ENCODE measurements at places on chromosomes 16 and 17. TPM values are rescaled to one million over a fixed set of nuclear protein-coding genes. Genes with fewer than 3 reads are reported as not detected.

DNA sequence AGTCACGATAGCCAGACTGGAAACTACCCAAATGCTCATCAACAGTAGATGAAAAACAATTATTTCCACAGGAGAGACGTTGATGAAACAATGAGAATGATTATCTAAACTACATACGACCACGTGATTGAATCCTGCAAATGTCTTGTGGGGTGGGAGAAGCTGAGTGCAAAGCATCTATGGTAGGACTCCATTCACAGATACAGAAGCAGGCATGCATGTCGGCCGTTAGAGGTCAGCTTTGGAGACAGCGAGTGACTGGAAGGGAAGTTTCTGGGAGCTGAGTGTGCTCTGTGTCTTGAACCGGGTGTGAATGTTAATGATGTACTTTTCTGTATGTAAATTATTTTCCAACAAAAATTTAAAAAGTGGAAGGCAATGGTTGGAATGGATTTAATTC lies 71.5 kb upstream of the DNAJA2 start:
- no peak for DNase-seq

DNA sequence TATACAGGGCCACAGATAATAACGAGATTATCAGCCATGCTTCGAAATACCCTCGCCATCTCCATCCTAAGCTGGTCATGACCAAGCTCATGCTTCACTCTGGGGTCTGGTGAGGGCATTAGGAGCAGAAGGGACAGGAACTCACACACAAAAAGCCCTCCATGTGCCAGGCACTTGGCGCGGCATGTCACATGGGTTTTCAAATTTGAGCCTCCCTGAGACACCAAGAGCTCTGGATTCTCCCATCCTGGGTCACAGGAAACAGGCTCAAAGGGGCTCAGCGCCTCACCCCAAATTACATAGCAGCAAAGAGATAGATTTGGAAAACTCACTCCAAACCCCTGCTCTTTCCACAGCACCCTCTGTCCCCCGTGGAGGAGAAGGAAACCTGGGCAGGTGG lies 239.5 kb downstream of the GSG1L start:
- DNase-seq: no peak

DNA sequence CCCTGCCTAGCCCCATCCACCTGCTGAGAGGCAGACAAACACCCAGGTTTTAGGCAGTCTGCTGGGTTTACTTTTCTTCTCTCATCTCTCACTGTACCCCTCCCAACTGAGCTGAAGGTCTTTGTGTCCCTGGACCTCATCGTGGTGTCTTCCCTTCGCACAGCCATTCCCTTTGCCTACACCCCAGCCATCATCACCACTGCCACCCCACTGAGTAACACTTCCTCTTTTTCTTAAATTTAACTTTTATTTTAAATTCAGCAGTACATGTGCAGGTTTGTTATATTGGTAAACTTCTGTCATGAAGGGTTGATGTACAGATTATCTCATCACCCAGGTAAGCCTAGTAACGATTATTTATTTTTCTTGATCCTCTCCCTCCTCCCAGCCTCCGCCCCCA lies 188.3 kb upstream of the MON1B start:
- DNase-seq: no peak

DNA sequence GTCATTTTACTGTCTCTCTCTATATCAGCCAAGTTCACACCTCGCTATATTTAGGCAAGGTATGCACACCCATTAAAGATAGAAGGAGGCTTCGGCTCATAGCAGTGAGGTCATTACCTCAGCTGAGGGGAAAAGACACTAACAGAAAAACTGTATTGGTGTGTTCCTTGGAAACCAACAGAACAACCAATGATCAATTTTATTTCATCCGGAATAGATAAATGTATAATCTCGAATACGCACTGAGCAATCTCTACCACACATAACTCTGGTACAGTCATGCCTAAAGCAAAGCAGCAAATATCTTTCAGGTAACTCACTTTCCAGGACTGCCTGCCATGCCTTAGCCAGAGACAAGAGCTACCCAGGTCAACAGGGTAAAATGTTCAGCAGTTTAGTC lies 109.9 kb upstream of the CORO6 start:
- no peak for DNase-seq

DNA sequence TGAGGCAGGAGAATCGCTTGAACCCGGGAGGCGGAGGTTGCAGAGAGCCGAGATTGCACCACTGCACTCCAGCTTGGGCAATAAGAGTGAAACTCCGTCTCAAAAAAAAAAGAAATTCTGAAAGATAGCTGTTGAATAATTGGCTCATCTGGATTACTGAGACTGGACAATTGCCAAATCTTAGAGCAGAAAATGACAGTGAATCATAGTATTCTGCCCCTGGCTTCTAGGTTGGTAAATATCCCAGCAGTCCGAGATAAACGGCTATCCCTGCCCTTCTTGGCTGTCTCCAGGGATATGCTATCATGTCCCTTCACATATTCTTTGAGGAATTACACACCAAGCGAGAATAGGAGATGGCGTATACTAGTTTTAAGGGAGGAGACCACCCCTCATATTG lies 35.5 kb upstream of the METTL16 start:
- DNase-seq: no peak

GRCh38 chr17:53942898-53943297 lies 120.2 kb downstream of the KIF2B start:
- DNase-seq: no peak

- no peak for DNase-seq
Observed at GRCh38 chr17:59327981-59328290, 3.5 kb upstream of the YPEL2 start.

DNA sequence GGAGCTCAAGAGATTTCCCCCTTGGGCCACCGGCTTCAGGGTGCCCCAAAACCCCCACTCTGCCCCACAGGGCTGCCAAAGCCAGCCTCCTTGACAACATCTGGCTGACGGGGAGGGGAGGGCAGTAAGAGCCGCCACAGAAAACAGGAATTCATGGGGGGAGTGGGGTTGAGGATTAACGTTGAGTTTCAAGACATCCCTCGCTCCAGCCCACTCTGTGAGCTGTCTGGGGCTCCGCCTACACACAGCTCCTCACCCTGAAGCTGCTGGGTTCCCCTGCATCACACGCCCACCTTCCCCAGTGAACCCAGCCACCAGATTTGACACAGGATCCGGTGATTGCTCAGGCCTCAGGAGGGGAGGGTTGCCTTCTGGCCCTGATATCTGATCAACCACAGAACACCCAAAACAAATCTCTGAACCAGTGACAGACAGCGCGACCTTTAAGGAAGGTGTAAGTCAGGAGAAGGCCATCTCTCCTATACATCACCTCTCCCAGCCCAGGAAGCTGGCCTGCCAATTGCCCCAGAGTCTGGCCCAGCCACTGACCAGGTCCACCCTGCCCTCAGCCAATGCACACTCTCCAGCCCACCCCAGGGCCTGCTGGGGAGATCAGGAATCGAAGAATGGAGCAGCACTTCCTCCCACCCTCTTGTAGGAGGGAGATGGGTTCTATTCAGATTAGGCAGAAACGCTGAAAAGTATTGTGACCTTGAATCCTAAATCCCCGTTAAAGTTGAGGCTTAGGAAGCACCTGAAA lies 132.1 kb downstream of the CLEC16A start:
- peak; percentile 78 for DNase-seq

The ATP2C2 gene
- total RNA-seq: not detected

GRCh38 chr16:81635063-81635937 lies 143.8 kb upstream of the PLCG2 start:
- DNase-seq: no peak

The TEX19 gene
- total RNA-seq: 0.23 TPM

DNA sequence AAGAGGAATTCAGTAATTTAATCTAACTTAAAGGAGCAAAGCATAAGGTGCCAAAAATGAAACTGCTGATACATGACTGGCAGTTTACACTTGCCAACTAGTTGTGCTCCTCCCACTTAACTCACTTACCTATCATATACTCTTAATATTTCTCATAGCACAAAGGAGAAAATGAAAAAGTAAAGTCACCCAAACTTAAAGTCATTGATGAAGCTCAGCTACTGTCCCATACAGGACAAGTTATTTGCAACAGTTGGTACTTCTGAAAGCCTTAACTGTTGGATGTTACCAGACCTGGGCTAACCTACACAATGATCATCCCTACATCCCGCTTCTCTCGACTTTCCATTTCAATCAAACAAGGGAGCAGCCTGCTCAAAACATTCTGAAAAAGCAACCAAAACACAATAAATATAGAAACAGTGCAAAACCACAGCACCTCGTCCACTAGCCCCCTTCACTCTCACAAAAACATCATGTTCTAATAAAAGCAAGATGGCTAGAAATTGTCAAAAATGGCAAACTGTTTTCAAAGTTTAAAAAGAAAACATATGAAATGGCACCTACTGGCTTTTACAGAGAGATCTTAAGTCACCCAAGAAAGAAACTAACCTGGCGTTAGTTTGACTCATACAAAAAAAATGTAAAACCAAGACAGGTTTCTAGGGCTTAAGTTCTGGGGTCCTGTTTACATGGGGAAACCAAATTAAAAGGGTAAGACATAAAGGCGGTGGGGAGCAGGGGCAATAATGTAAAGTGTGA lies 868 bp downstream of the MED13 start:
- peak; percentile 4 for DNase-seq

DNA sequence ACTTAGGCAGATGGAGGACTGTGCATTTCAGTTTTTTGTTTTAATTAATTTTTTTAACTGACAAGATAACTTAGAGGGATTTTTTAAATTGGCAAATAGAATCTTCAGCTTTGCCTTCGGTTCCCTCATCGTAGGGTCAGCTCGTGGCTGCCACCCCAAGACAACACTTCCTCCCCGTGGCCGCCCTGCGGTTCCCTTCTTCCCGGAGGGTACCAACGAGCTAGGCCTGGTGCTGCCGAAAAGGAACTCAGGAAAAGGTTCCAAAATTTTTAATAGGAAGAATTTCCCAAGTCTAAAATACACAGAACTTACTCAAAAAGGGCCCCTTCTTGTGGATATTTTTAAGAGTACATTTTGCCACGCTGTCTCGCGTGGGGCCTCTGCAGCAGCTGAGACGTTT lies 210.4 kb upstream of the CHMP6 start:
- DNase-seq: no peak

- DNase-seq: peak; percentile 57
Observed at GRCh38 chr17:62064791-62065563, at the start of gene MED13. MED13 (minus strand) TSS chr17:62065278; CDS start chr17:62065205, 73 bp downstream.

DNA sequence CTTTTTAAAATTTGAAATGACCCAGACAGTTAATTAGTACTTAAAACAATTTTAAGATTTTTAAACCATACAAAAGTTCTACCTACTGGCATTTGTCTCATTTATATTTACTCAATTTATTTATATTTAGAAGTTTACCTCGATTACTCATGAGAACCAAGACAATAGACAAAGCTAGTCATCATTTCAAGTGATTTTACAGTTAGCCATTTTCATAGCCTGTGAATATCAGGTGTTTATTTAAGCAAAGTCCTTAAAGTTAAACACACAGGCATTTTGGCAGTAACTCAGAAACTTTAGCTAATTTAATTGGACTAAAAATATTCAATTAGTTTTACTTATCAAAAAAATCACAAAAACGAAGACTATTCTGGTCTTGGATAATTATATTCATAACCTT lies 101.6 kb upstream of the KIF2B start:
- DNase-seq: no peak

- DNase-seq: no peak
Observed at GRCh38 chr17:80986816-80987475, 4.7 kb upstream of the CHMP6 start.

The IRX6 gene
- not detected for total RNA-seq

DNA sequence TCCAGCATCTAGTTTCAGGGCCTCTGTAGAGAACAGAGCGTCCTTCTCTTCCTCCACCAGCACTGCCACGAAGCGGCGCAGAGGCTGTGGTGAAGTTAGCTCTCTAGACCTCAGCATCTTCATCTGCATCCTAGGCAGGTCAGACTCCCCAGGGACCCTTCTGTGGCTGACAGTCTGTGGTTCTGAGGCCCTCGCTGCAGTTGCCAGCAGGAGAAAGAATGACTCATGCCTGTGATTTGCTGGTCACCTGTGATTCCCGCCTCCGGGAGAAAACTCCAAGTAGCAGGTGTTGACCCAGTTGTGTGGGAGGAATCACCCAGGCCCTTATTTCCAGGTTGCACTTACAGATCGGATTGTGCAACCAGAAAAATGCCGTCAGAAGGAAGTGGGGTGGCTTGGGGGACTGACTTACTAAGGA lies 117.3 kb upstream of the CACNG5 start:
- DNase-seq: no peak

DNA sequence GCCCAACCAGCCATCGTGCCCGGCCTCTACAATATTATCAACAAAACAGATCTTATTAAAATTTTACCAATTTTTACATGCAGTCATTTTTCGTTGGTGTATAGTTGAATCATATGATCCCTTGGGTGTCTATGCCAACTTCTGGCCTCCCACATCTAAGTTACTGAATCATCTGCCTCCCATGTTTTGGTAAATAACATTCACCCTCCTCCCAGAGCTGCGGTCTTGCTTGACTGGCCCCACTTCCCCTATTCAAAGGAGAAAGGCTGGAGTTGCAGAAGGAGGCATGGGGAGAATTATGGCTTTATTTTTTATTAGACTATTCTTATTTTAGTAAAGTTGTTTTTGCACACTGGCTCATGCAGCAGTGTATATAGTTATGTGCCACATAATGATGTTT lies 18.5 kb upstream of the CCL23 start:
- DNase-seq: no peak

The KRT40 gene
- total RNA-seq: not detected

DNA sequence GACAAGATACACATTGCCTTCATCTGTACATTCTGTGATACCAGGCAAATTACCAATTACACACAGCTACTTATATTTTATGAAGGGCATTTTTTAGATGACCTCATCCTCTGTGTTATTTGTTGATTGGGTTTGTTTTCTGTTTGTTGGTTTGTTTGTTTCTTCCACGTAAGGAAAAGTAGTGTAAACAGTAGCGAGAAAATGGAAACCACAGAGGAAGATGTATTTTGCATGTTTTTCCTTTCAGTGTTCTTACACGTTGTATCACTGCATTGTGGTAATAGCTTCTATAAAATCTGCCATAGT lies 12.9 kb downstream of the C17orf58 start:
- no peak for DNase-seq

The TSR1 gene
- total RNA-seq: 115 TPM

DNA sequence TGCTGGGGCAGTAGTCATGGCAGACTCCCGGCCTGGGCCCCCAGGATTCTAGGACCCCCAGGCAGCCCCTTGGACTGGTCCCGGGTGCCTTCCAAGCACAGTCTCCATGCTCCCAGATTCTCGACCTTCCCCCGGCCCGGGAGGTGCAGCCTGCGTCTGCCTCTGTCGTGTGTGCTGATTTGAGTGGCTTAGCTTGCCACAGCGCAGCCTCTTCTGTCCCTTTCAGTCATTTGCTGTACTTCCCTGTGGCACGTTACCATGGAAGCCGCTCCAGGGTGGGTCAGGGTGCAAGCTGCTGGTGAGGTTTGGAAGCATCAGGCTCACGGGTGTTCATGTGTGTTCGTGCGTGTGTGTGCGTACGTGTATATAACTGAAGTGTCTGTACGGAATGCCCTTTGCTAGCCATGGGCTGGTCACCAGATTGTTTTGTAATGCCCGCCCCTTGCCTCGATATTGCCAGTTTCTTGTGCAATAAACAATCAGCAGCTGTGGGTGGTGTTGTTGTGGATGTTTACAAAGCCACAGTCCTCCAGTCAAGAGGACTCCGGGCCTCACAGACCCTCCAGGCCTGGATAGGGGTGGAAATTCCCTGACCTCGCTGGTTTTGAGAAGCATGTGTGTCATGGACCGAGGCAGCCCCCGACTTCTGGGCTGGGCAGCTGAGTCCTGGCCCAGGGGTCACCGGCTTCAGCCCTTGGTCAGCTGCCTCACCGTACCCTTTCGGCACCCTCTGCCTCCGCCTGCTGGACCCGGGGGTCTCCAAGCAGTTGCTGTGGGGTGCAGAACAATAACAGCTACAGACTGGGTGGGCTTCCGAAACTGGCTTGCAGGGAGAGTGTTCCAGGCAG lies 9.7 kb upstream of the CLEC18A start:
- no peak for DNase-seq

- no peak for DNase-seq
Observed at GRCh38 chr17:46875849-46876352, 24.5 kb downstream of the WNT9B start.

The MKS1 gene
- total RNA-seq: 24.3 TPM
